ENCODE measurements at places on chromosomes 4 and X. TPM values are rescaled to one million over a fixed set of nuclear protein-coding genes. Genes with fewer than 3 reads are reported as not detected.

DNA sequence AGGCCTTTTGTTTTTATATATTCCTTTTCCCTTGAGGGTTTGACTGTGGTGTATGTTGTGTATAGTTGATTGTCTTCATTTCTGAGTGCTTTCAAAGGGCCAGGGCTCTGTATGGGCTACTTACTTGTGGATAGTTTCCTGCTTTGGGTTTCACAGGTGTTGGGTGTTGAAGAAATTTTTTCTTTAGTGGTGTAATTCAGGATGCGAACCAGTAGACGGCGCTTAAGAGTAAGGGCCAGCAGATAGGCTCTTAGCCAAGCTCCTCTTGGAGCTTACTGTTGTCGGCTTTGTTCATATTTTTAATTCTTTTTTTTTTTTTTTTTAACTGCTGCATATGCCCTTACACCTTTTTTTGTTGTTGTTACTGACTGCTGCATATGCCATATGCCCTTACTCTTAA is 276.3 kb upstream of the GALNT7 start:
- DNase-seq: no peak

DEFB131A gene
- total RNA-seq: not detected

- no peak for DNase-seq
Observed at GRCh38 chrX:78333521-78333920, 6.1 kb upstream of the CYSLTR1 start.

GLRA3 gene
- total RNA-seq: not detected

DNA sequence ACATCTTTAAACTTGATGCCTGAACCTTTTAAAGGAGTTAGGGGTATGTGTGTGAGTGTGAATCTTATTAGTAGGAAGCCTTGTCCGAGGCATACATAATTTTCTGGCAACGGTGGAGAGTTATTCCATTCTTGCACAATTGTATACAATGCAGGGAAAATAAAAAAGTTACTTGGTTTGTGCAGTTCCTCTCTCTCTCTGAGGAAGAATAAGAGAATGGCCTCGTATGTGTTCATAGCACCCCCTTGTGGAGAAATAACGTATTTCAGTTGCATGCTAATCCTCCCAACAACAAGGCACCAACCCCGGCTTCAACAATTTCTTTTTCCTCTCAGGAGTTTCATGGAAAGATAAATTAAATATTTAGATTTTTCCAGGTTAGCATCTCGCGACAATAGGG is 33.7 kb upstream of the FGF13 start:
- no peak for DNase-seq

DNA sequence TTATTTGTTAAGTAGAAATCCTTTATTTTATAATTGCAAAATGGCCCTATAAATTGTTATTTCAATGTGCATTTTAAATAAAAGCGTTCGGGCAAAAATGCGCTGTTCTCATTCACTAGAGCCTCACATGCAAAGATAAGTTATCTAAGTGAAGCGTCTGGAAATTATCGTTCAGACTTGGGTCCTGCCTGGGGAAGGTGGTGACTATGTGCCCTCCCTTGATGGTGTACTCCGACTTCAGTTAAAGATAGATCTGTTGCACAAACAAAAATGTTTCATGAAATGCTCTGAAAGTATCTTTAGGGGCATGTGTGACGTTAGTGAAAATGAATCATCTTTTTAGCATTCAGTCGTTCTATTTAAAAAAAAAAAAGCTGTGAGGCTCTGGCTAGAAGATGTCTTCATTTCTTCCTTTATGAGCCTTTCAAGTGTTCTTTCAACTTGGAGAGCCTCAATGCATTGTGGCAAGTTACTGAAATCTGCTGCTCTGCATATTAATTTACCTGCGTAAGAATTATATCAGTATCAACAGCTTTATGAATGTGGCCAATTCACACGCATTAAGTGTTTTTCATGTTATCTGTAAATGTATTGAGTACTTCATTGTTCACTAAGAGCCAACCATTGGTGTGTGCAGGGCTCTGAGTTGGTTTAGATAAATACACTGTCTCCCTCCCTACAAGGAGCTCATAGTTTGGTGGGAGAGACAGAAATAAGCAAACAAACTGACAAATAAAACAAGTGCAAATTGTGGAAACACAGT is 83.0 kb downstream of the AFF1 start:
- DNase-seq: no peak

DNA sequence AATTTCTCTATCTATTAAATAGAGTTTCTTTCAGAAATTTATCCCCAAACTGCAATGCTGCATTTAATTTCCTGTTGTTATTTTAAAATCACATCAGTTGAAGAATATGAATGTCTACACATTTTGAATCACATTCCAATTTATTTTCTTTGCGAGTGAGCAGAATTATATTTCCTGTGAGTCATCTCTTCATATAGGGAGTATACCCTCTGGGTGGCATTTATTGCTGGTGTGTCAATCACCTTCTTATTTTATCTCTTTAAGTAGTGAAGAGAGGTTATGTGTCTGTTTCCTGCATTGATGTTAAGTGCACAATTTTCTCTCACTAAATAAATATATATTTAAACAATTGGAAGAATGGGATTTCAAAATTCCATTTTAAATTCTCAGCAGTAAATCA is 511.0 kb upstream of the ATOH1 start:
- DNase-seq: no peak

GRCh38 chr4:123787512-123788080 is 391.0 kb downstream of the SPRY1 start:
- peak; percentile 51 for DNase-seq

DNA sequence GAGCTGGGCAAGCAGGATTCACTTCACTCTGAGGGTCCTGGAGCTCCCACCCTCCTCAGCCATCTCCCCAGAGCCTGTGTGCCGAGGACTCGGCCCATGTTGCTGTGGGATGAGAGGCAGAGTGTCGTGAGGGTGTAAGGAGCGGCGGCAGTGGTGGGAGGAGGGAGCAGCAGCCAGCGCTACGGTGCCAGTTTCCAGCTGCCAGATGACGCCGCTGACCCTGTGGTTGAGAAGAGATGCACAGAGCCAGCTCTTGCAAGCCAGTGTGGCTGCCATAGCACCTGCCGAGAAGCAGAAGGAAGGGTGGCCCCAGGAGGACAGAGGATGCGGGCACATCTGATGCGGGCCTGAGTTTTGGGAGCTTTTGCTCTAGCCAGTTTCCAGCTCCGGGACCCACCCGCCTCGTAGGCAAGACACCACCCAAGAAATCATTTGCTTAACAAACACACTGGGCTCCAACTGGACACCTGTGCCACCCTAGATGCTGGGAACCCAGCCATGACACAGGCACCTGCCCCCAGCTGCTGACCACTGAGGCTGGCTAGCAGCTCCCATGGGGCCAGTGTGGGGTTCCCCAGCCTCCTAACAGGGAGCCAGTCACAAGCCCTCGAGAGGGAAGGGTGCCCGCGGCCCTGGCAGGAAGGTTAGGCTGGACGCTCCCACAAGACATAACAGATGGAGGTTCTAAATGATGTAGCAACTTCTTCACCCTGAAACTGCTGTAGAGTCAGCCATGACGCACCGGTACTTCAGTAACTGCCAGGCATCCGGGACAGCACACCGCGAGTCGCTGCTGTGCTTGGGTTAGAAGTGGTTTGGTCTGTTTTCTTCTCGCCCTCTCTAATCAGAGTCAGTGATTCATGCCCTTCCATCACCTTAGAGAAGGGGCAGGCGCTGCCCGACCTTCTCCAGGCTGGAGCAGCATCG is 8.9 kb downstream of the MSANTD1 start:
- peak; percentile 61 for DNase-seq

EVC2 gene
- not detected for total RNA-seq

GRCh38 chrX:15207384-15207783 is 62.5 kb downstream of the ASB9 start:
- no peak for DNase-seq

- DNase-seq: no peak
Observed at GRCh38 chr4:39278476-39278875, 87.7 kb downstream of the RFC1 start.

DNA sequence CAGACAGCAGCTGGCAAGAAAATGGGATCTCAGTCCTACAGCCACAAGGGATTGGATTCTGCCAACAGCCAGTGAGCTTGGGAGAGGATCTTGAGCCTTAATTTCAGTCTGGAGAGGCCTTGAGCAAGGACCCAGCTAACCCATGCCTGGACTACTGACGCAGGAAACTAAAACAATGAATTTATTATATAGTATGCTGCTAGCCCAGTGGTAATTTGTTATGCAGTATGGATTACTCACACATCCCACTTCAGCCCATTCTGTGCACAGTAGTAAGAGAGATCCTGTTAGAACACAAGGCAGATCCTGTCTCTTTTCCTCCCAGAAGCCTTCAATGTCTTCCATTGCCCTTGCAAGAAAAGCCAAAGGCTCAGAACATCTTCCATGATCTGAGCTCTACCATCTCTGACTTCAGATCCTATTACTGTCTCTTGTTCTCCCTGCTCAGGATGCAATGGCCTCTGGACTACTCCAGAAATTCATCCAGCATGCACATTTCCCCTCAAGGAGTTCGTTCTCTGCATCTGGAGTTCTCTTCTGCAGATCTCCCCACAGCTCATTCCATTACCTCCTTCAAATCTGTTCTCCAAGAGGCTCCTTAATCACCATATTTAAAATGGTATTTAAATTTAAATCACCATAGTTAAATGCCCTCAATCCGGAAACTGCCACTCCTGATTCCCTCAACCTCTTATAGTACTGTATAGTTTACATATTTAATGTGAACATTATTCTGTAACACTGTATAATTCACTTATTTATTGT is 27.6 kb downstream of the SMIM20 start:
- no peak for DNase-seq

- DNase-seq: no peak
Observed at GRCh38 chrX:149275836-149276235, 229.3 kb downstream of the IDS start.

SYTL4 gene
- 0.17 TPM for total RNA-seq

GRCh38 chr4:109682875-109683274 is 20.4 kb downstream of the CASP6 start:
- DNase-seq: no peak

HTT gene
- 6.4 TPM for total RNA-seq

PDLIM3 gene
- not detected for total RNA-seq

METTL14 gene
- total RNA-seq: 14.6 TPM

GRCh38 chr4:48654015-48654664 is 125.9 kb downstream of the FRYL start:
- DNase-seq: no peak

- DNase-seq: no peak
Observed at GRCh38 chr4:20589436-20589835, 110.8 kb upstream of the PACRGL start.

DNA sequence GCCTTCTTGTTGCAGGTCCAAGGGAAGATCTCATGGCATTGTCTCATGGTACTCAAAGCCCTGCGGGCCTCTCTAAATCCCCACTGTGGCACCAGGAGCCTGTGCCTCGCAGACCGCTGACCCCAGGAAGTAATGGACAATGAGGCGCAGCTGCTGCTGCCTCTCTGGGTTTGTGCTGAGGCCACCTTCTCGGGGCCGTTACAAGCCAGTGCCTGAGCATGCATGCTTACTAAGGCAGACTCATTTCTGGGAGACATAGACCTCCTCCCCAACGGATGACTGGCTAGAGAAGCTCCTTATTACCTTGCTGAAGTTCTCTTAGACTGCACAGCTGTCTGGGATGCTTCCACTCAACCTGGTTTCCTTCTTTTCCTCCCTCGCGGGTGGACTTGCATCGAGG is 1.3 kb downstream of the BDH2 start:
- no peak for DNase-seq

- no peak for DNase-seq
Observed at GRCh38 chr4:110108422-110108821, 90.0 kb downstream of the ELOVL6 start.

HDX gene
- 0.86 TPM for total RNA-seq

DNA sequence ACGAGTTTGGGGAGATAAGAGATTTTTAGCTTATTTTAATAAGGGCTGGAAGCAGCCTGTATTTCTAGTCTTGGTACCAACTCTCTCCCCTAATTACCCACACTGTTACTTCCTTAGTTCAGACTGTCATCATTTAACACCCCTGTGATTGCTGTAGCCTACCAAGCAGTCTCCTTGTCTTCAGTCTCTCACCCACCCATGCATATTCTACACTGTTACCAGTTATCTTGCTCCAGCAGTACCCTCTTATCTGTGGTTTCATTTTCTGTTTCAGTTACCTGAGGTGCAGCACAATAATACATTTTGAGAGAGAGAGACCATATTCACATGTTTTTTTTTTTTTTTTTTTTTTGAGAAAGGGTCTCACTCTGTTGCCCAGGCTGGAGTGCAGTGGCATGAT is 80.2 kb downstream of the DIAPH2 start:
- DNase-seq: no peak

Data from MG63 (cell line).